ENCODE measurements at places on chromosomes 3 and 15.

DNA sequence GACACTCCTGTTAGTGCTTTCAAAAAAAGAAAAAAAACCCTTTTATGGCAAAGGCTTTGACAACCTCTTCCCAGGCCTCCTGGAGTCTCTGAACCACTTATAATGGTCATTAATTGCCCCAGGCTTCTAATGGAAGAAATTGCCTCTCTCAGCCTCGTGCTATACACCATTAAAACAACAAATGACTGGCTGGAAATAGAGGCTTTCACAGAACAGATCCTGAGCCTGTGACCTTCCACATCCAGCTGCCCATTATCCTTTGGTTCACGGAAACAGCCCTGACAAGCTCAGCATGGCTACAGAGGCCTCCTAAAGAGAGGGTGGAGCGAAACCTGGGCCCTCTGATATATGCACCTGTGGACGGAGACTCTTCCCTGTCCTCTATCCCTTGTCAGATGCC lies 26.8 kb upstream of the MKRN3 start:
- no peak for DNase-seq

GRCh38 chr3:119375106-119375505 lies 80.9 kb downstream of the ARHGAP31 start:
- no peak for DNase-seq

DNA sequence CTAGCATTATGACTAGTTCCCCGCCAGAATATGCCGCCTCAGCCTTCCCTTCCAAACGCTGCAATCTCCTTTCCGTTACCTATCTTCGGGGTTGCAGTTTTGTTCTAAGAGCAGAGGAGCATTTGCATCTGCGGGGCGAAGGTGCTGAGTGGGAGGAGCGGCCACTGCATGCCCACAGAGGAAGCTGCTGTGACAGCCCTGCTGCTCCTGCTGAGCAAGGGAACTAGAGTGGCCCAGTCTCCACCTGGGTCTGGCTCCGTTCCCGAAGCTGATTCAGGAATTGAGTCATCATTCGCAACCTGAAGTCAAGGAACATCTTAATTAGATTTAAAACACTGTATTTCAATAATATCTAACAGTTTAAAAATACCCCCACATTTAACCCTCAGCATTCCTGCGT lies 98.2 kb upstream of the TJP1 start:
- no peak for DNase-seq

GRCh38 chr3:60160822-60161748 lies 1090.2 kb downstream of the FHIT start:
- no peak for DNase-seq

GRCh38 chr15:68646156-68646555 lies 67.4 kb downstream of the CORO2B start:
- DNase-seq = no peak

DNA sequence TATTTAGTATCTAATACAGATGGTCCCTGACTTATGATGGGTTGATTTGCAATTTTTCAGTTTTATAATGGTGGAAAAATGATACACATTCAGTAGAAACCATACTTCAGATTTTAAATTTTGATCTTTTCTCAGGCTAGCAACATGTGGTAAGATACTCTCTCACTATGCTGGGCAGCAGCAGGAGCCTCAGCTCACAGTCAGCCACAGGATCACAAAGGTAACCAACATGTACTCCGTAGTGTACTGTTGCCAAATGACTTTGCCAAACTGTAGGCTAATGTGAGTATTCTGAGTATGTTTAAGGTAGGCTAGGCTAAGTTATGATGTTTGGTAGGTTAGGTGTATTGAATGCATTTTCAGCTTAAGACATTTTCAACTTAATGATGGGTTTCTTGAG lies 498.6 kb upstream of the DPPA4 start:
- no peak for DNase-seq

DNA sequence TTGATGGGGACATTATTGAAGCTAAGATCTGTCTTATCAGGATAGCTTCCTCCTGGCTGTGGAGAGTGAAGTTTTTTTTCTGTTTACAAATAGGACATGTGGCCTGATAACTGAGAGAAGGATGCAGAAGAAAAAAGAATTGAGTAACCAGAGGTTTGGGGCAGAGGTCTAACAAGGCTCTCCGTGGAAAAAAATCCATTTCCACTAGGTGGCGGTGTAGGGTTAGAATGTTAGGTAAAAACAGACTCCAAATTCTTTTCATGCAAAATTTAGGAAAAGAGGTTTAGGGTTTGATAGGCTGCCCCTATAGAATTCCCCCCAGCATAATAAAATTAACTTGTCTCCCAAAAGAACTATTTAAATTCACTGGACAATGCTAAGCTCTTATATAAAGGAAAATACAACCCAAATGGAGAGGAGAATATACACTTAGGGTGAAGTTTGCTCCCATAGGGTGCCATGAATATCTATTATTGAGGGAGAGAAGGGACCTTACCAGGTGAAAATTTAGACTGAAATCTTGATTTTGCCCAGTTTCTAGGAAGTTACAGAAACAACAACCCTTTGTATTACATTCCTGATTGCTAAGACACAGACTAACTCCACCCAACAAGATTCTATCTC lies 1560.4 kb downstream of the OTOL1 start:
- no peak for DNase-seq

Measured in AG04449 (cell line).